ENCODE measurements at places on chromosomes 2 and 18. TPM values are rescaled to one million over a fixed set of nuclear protein-coding genes. Genes with fewer than 3 reads are reported as not detected.

CPLX4 gene
- not detected for total RNA-seq

MRPL33 gene
- 367 TPM for total RNA-seq

TNS1 gene
- total RNA-seq = 899 TPM

HEATR5B gene
- 17.6 TPM for total RNA-seq

HOXD4 gene
- 0.41 TPM for total RNA-seq

KLHL29 gene
- 2.7 TPM for total RNA-seq

INO80C gene
- 22.3 TPM for total RNA-seq
